ENCODE measurements at places on chromosomes 6 and 20. TPM values are rescaled to one million over a fixed set of nuclear protein-coding genes. Genes with fewer than 3 reads are reported as not detected.

DNA sequence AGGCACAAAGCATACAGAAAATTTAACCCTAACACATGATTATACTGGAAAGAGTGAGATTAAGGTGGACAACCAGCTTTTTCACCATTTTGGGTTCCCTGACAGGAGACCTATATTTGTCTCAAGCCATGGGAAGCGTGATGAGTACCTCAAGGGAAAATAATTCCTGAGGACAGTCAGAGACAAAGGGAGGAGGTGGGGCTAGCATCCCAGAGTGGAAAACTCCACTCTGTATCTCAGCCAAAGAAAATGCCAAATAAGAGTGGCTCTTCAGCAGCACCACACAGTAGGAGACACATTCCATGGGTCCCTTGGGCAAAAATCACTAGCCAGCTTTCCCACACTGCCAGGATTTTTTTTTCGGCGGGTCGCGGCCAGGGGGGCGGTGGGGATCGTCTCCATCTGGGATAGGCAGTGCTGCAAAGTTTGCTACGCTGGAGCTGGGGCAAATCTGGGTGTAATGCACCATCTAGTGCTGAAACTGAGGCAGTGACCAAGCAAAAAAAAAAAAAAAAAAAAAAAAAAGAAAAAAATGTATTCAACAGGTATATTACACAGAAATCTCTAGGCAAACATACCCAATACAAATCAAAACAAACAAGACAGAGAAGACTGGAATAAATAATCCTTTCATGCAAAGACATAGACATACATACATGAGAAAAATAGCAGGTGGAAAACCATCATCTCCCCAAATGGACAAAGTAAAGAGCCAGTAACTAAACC, 77.3 kb upstream of the SLC35F1 start:
- no peak for DNase-seq

Gene GATA5
- not detected for total RNA-seq

DNA sequence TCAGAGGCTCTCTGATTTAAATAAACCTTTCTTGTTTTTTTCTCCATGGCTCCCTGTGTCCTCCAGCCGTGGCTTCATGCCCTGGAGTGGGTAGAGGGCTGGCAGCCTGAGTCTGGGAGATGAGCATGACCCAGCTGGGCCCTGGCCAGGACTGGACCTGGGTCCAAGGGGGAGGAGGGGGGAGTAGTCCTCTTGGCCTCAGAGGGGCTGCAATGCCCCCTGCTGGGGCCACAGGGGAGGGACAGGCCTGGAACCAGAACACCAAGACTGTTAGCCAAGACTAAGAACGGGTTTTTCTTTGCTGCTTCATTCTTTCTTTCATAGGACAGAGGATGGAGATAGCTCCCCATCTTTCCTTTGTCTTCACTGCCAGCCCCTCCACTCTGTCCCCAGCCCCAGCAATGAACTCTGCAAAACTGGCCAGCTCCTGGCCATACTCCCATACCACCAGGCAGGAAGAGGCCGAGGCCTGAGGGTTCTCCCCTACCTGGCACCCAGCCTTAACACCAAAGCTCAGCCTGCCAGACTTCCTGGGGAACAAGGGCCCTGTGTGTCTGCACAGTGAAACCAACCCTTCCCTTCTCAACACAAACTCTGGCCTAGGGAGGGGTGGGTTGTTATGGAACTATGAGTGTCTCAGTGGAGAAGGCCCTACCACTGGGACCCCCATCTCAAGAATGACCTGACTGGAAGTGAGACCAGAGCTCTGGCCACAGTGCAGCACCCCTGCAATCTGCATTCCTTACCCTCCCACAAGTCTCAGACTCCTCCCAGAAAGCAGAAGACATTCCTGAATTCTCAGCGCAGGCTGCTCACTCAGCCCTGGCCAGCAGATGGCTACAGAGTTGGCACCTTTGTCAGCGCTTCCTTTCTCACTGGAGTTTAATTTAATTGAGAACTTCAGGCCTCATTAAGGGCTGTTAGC, 11.0 kb downstream of the SLC29A1 start:
- peak; percentile 51 for DNase-seq

DNA sequence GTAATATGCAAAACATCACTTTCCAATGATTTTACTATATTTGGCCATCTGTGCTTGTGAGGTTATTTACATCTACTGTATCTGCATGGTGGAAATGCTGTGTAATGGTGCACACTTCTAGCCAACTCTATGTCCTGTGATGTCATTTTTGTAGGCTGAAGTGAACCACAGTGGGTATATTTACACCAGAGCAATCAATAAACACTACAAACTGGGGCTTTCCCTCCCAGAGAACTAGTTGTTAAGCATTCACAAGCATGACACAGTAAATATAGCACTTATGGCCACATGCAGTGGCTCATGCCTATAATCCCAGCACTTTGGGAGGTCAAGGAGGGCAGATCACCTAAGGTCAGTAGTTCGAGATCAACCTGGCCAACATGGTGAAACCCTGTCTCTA, 4.9 kb downstream of the SLC22A2 start:
- no peak for DNase-seq

Gene EDN1
- not detected for total RNA-seq

Gene LY6G6D
- not detected for total RNA-seq

- no peak for DNase-seq
Measured at GRCh38 chr6:153424719-153425400, 293.8 kb upstream of the RGS17 start.

Gene BTNL2
- not detected for total RNA-seq

Gene ABHD16B
- total RNA-seq = not detected
